ENCODE measurements at places on chromosomes 1 and 21.
A peak's percentile ranks its signal among the peaks of the same experiment; 100 is the strongest.

DNA sequence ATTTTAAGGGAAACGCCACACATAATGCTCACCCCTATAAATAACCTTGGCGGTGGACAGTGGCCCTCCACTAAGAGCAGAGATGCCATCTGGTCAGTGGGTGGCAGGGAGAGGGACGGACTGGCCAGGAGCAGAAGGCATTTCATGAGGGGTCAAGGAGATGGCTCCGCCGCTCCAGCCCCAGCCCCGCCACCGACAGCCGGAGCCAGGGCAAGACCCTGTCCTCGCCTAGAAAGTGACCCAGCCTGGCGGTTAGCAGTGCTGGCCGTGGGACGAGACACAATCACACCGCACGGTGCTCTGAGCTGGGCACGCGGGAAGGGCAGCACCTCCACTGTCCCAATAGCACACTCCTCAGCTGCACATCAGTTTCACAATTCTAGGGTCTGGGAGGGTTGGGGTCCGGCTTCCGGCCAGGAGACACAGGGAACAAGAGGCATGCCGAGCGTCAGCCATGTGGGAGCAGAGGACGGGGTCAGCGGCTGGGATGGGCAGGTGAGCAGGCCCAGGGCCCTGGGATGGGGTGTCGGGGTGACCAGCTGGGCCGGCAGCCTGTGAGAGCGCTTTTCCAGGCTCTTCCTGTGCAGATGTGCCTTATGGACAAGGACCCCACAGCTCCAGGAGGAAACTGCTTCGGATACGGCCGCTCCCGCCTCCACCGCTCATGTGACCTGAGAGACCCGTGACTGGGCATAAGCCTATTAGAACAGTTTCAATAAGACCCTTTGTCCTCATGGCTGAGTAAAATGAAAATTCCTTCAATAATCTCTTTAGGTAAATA, 5.7 kb downstream of the SLC19A1 start:
- no peak for DNase-seq

DNA sequence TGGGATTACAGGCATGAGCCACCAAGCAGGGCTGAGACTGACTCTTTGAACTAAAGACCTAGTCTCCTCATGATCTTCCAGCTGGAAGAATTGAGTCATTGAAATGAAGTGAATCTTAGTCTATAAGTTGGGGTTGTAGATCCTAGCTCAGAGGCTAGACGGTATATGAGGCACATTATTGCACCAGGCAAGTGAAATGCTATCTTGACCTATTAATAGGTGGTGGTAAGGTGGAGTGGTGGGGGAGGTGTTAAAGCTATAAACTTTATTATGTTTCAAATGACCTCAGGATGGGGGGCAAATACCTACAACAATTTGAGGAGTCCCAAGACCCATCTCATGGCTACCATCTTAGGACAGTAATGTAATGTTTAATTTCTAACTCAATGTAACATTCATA, 36.8 kb upstream of the SLC16A1 start:
- DNase-seq: no peak

- no peak for DNase-seq
Measured at GRCh38 chr1:89201106-89201794, 2.5 kb upstream of the GBP4 start.

- no peak for DNase-seq
Measured at GRCh38 chr1:173314656-173315055, 107.5 kb upstream of the TNFSF4 start.

DNA sequence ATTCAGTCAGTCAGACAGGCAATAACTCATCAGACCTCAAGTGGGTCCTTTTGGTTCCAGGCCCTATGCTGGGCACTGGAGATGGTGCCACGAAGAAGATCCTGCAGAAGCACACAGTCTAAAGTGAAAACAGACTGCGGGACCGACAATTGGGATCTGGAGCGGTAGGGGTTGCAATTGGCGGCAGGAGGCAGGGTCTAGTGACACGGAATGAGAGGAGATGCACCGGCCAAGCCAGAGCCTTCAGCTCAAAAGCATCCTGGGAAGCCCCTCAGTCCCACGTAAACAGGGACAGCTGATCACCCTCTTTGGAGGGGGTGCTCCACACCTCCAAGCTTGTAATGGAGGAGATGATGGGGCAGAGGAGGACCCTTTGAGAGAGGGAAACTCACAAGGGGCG, 56.2 kb downstream of the KLHDC7A start:
- DNase-seq: no peak

GRCh38 chr1:27554293-27554692, 49.7 kb downstream of the AHDC1 start:
- DNase-seq: no peak

- no peak for DNase-seq
Measured at GRCh38 chr1:177219554-177220458, 49.0 kb downstream of the BRINP2 start.

DNA sequence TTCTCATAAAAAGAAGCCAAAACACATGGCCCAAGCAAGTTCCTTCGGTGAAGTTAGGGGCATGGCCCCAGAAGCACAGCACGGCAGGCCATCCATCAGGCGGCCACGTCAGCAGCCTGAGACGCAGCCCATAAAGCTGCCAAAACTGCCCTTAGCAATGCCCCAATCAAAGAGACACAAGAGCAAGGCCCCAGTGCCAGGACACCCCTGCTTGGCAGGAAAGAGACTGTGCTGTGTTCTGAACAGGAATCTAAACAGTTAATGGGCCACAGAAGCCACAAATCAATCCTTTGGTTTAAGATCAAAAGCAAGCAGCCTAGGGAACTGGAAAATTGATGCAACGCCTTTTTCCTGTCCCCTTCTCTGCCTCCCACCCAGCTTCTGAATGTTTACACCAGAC, 497.0 kb upstream of the USP24 start:
- no peak for DNase-seq

DNA sequence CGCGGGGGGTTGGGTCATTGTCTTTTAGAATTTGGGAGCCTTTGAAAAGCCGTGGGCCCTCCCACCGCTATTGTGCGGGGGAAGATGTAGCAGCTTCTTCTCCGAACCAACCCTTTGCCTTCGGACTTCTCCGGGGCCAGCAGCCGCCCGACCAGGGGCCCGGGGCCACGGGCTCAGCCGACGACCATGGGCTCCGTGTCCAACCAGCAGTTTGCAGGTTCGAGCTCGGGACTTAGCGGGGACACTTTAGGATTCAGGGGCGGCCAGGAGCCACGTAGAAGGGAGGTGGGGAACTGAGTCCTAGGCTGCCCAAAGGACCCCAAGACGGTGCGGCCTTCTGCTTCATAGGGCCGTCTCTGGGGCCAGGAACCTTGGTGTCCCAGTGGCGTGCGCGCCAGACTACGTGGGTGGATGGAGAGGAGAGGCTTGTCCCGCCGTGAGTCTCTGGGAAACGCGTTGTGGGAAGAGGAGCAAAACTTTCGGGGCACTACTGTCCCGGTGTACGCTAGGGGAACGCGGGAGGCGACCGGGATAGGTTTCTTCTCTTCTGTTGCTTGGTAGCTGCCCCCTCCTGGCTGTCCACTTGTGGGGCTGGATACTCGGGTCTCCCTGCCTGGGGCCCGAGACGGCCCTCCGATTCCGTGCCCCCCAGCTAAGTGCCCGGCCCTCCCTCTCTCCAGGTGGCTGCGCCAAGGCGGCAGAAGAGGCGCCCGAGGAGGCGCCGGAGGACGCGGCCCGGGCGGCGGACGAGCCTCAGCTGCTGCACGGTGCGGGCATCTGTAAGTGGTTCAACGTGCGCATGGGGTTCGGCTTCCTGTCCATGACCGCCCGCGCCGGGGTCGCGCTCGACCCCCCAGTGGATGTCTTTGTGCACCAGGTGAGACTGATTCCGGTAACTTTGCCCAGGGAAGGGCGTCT, at the start of gene LIN28A:
LIN28A (plus strand) TSS at position 112 of the 918 bp plus-strand sequence; CDS start at position 187, 75 bp downstream.
- no peak for DNase-seq

- DNase-seq: no peak
Measured at GRCh38 chr1:77983997-77984355, 5.1 kb upstream of the FUBP1 start.

- no peak for DNase-seq
Measured at GRCh38 chr1:224098007-224098406, 15.9 kb upstream of the FBXO28 start.

- DNase-seq: no peak
Measured at GRCh38 chr1:36178471-36179219, 22.7 kb downstream of the MAP7D1 start.

GRCh38 chr21:45768740-45769048, 125.2 kb downstream of the PCBP3 start:
- no peak for DNase-seq

GRCh38 chr1:89972024-89972423, 22.9 kb upstream of the ZNF326 start:
- no peak for DNase-seq

DNA sequence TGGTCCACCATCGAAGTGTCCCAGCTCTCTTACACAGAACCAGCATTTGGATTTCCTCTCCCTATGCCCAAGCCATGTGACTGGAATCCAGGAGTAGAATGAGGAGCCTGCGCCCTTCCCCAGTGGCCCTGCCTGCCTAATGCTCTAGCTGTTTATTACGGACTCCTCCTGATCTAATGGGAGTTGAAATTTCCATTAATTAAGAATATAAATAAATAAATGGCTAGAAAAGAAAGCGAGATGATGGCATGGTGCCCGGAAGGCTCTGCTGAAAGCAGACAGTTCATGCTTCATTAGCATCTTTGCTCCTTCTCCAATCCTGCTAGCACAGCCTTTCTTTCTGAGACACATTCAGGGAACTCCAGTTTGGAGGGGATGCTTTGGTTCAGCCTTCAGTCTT, 216.2 kb downstream of the SEC16B start:
- DNase-seq: no peak

GRCh38 chr1:177255411-177255810, 84.7 kb downstream of the BRINP2 start:
- DNase-seq: no peak

GRCh38 chr1:115432061-115432460, 94.0 kb upstream of the NGF start:
- DNase-seq: no peak

DNA sequence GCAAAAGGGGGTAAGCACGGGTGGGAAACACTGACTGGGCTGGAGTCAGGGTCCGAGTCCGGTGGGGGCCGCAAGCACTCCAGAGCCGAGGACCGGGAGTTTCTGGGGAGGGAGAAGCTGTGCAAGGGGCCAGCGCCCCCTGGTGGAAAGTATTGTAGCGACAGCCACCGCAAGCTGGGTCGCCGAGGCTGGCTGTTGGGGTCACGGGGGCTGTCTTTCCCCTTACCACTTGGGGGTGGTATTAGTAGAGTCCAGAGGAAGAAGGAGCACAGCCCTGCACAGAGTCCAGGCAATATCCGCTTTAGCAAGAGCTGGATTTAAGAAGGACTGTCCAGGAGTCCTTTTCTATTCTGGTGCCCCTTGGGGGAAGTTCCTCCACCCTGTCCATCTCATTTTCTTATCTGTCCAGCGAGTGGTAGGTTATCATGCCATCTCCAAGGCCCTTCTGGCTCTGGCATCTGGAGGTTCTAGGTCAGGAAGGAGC, 17.9 kb upstream of the ETV3 start:
- DNase-seq: peak; percentile 79

DNA sequence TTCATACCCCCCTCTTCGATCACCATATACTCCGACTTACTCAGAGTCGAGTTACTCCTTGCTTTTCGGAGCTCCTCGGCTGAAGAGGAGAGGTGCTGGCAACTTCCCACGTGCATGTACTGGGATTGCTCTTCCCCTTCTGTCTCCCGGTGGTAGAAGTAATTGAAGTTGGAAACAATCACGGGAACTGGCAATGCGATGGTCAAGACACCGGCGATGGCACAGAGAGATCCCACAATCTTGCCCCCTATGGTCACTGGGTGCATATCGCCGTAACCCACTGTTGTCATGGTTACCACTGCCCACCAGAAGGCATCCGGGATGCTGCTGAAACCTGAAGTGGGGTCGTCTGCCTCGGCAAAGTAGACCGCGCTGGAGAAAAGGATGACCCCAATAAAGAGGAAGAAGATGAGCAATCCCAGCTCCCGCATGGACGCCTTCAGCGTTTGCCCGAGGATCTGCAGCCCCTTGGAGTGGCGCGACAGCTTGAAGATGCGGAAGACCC, 1.5 kb downstream of the KCNA3 start:
- no peak for DNase-seq

DNA sequence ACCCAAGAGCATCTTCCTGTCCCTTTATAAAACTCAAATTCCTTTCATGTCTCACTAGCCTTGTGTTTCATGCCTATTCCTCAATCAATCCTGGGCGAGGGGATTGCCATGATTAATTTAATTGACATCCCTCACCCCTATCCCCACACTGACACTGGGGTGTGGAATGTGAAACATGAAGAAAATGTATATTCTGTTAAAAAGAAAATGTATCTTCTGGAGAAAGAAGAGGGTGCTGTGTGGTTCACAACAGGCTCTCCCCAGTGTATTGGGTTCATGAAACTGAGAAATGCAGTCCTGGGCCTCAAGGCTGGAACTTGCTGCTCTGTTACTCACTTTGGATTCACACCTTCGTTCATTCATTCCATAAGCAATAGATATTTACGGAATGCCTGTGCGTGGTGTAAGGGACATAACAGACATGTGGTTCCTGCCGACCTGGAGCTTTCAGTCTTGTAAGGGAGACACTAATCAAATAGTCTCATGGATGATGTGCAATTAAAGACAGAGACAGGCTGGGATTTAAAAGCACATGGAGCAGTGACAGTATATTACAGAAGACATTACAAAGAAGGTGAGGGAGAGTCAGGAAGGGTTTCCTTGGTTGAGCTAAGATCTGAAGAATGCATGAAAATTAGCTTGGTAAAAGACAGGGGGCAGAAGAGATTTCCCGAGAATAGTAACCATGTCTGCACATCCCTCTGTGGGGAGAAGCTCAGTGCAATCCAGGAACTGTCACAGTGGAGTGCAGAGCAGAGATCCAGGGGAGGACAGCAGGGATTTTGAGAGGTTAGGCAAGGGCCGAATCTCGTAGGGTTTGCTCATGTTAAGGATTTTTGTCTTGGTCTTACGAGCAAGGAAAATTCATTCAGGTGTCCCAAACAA, 32.1 kb downstream of the SERTAD4 start:
- no peak for DNase-seq

DNA sequence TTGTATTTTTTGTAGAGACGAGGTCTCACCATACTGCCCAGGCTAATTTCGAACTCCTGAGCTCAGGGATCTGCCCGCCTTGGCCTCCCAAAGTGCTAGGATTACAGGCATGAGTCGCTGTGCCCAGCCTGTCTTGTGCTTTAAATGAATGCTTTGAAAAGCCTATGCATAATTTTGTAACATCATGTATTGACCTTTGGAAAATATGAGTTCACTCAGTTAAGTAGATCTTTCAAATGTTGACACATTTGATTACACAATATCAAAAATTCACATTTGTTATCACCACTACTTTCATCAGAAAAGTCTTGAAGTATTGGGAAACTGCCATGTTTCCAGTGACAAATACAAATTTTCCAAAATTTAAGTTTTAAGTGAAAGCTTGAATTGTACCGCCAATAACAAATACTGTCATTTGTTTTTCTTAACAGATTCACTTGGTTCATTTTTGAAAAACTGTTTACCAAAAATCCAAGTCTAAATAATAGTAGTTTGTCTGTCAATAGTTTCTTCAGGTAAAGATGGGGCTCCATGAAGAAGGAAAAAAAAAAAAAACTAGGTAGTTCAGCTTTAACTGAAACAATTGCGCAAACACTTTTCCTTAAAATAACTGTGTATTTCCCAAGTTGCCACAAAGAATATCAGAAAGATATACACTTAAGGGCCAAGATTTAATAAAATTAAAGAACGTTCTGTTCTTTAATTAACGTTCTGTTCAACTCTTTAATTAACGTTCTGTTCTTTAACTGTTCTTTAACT, 233.2 kb upstream of the NR5A2 start:
- DNase-seq: no peak

GRCh38 chr1:104592926-104593325, 843.2 kb downstream of the AMY1C start:
- DNase-seq: no peak

- no peak for DNase-seq
Measured at GRCh38 chr1:21385022-21385421, 54.9 kb upstream of the NBPF3 start.

GRCh38 chr1:28173151-28173979, 3.1 kb downstream of the PTAFR start:
- DNase-seq: no peak

Measured in activated T-cell treated with anti-CD3 and anti-CD28 coated beads, Interleukin-2, amount 50 U/mL, for 4 hours (primary cell).